ENCODE measurements at places on chromosomes 6 and 20.

GRCh38 chr6:136427378-136427717 is 122.9 kb downstream of the MAP7 start:
- peaks cover 18% of the 10 kb centered on the region for H3K4me1 ChIP-seq
- H3K27ac ChIP-seq, result no peak overlapping the region
- no peaks in the 10 kb centered on the region for H3K27me3 ChIP-seq
- no peaks in the 10 kb centered on the region for H3K36me3 ChIP-seq
- DNase-seq, result no peak
- no peak overlapping the region for H3K4me3 ChIP-seq

DNA sequence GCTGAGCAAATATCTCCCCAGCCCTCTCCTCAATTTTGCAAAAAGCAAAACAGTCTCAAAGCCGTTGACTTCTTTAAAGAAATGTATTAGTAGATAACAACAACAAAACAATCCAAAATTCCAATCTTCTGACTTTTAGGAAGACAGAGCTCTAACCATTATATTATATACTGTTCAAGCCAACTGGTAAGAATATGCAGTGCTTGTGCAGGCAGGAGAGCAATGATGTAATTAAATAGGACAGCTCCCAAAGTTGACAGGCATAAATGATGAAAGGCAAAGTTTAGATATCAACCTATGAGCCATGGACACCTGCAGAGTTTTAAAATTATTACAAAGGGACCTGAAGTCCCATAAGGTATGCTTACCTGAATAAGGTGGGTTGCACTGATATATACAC is 16.6 kb upstream of the CEP85L start:
- H3K4me1 ChIP-seq, result no peaks in the 10 kb centered on the region
- H3K36me3 ChIP-seq, result no peaks in the 10 kb centered on the region
- DNase-seq, result no peak
- H3K27ac ChIP-seq, result peak overlapping the region; percentile 31
- no peaks in the 10 kb centered on the region for H3K27me3 ChIP-seq

- no peaks in the 10 kb centered on the region for H3K36me3 ChIP-seq
- H3K27me3 ChIP-seq, result no peaks in the 10 kb centered on the region
- DNase-seq, result no peak
- peaks cover 49% of the 10 kb centered on the region for H3K4me1 ChIP-seq
- no peak overlapping the region for H3K27ac ChIP-seq
Measured at GRCh38 chr6:138953451-138953850, 34.6 kb downstream of the REPS1 start.

DNA sequence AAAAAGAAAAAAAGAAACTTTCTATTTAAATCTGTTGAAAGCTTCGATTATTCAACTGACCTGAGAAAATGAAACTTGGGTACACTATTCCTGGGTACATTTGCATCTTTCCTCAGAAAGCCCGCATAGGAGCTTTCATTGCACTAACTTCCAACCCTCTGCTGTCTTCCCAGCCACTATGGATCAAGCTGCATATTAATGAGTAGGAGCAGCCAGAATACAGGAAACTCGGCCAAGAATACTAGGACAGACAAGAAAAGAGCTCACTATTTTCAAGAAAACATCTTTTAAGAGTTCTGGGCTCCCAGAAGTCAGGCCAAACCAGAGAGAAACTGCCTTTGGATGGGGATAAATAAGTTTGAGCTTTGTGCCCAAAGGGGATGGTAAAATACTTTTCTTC is 135.0 kb upstream of the CCDC28A start:
- no peak overlapping the region for H3K4me3 ChIP-seq
- no peaks in the 10 kb centered on the region for H3K27me3 ChIP-seq
- no peak for DNase-seq
- no peaks in the 10 kb centered on the region for H3K36me3 ChIP-seq
- no peak overlapping the region for H3K27ac ChIP-seq

DNA sequence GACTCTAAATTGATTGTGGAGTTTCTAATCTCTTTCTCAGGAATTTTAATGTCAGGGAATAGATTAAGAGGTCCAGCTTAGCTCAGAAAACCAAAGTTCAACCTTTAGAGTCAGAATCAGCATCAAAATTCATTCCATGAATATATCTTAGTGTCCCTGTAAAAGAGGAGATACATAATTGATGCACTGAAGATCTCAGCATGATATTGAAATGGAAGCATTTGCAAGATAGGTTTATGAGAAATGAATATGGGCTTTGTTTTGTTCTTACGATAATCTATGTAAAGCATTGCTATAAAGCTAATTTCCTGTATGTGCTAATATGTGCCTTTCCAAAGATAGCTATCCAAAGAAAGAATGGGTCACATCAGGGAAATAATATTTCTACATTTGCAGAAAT is 404.5 kb upstream of the HSF2 start:
- H3K4me3 ChIP-seq, result no peak overlapping the region
- no peak for DNase-seq
- H3K36me3 ChIP-seq, result no peaks in the 10 kb centered on the region
- H3K4me1 ChIP-seq, result no peaks in the 10 kb centered on the region
- no peak overlapping the region for H3K27ac ChIP-seq

DNA sequence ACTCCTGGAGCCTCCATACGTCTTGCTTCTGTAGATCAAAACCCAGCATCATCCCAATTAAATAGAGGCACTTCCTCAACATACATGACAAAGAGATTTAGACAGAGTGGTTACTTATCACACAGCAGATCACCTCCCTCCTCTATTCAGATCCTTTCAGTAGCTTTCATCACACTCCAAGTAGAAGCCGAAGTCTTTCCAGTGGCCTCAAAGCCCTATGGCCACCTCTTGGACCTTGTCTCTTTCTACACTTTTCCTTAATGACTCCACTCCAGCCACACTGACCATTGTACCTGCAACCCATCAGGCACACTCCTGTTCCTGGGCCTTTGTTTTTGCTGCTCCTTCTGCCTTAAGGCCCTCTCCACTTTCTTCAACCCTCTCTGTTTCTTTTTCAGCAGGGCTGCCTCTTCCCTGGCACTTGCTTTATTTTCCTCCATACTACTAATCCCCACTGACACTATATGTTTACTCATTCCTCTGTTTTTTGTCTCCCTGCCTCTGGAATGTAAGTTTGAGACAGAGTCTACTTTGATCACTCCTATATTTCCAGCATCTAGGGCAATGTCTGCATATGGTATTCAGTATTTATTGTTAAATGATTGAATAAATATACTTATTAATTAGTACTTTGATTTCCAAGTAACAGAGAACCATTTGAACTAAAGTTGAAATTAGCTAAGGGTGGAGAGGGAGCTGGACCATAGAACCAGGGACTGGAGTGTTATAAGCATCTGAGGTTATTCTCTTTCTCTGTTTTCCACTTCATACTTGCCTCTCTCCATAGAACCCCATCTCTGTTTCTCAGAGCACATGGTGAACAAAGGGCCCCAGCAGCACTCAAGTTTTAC is 43.4 kb upstream of the TRAM2 start:
- H3K27ac ChIP-seq, result no peak overlapping the region
- H3K36me3 ChIP-seq, result no peaks in the 10 kb centered on the region
- H3K4me1 ChIP-seq, result no peaks in the 10 kb centered on the region
- H3K27me3 ChIP-seq, result no peaks in the 10 kb centered on the region
- DNase-seq, result no peak

- DNase-seq, result no peak
- H3K4me3 ChIP-seq, result no peak overlapping the region
- H3K27ac ChIP-seq, result no peak overlapping the region
- no peaks in the 10 kb centered on the region for H3K27me3 ChIP-seq
Measured at GRCh38 chr6:150981095-150981494, 115.6 kb downstream of the MTHFD1L start.

DNA sequence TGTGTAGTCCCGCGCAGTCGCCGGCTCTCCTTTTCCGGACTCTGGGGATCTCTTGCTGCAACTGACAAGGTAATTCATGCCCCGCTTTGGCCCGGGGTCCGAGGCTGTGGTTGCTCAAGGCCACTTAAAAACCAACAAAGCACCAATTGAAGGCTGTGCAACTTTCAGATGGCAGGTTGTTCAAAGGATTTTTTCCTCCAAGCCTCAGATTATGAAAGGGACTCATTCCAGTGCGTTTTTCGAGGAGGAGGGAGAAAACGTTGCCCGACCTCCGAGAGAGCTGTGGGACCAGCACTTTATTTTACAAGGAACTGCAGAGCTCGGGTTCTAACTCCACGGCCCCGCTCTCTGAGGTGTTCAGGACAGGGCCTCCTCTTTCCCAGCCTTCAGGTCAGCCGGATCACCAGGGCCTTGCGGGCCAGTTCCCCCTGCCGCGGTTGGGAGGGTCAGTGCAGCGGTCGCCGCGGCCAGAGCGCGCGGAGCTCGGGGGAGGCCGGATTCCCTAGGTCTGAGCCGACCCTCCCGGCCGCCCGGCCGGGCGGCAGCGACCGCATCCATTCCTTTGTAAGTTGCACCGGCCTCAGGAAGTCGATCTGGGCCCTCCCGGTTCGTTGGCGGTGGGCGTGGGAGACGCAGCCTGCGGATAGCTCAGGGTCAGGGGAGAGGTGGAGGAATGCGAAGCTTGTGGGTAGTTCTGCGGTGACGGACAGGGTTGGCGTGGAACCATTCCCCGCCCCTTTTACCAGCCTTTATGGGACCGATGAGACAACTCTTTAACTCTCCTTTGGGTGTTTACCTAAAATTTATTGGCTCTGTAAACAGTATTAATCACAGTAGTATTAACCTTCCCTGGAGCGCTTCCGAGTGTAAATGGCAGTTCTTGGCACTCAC is 1.6 kb downstream of the UTRN start:
- no peaks in the 10 kb centered on the region for H3K27me3 ChIP-seq
- H3K36me3 ChIP-seq, result no peaks in the 10 kb centered on the region
- peaks cover 7% of the 10 kb centered on the region for H3K4me1 ChIP-seq
- H3K4me3 ChIP-seq, result peak overlapping the region; percentile 99
- DNase-seq, result peak; percentile 72
- H3K27ac ChIP-seq, result peak overlapping the region; percentile 92

GRCh38 chr6:144334150-144334708 is 49.1 kb downstream of the UTRN start:
- H3K36me3 ChIP-seq, result no peaks in the 10 kb centered on the region
- peak overlapping the region; percentile 50 for H3K27ac ChIP-seq
- H3K4me3 ChIP-seq, result peak overlapping the region; percentile 13
- peak; percentile 65 for DNase-seq

DNA sequence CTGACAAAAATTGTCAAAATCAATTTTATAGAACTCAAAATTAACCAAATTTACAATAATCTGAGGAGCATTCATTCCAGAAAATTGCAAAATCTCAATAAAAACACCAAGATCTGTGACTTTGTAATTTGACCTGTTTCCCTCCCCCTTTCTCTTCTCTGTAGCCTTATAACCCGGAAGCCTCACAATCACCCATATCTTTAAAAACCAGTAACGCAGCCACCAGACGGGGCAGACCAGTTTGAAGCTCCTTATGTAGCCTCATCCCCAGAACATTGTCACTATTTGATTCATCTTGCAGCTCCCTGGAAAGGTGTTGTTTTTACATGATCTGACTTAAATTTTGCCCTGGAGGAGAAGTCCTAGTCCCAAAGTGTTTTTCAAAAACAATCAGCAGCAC is 27.5 kb upstream of the TGM6 start:
- no peak for DNase-seq
- H3K36me3 ChIP-seq, result no peaks in the 10 kb centered on the region
- peaks cover 18% of the 10 kb centered on the region for H3K27me3 ChIP-seq
- H3K27ac ChIP-seq, result no peak overlapping the region
- H3K4me3 ChIP-seq, result no peak overlapping the region

- H3K36me3 ChIP-seq, result no peaks in the 10 kb centered on the region
- no peaks in the 10 kb centered on the region for H3K27me3 ChIP-seq
- peaks cover 8% of the 10 kb centered on the region for H3K4me1 ChIP-seq
- DNase-seq, result no peak
Measured at GRCh38 chr20:39825950-39826349, 863.1 kb downstream of the MAFB start.

DNA sequence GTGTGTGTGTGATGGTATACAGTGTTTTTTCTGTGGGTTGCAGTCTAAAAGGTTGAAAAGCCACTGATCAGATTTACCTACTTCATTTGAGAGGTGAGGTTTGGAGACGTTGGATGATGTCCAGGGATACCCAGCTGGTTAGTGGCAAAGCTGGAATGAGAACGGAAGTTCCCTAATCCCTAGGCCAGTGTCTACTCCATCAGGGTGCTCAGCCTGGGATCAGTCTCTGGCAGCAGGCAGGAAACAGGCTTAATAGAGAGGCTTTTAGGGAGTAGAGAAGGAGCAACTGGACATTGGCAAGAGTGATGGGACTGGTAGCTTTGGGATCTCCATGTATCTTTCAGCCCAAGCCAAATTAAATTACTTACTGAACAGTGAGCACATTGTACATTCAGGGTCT is 80.7 kb downstream of the C6orf52 start:
- H3K27ac ChIP-seq, result peak overlapping the region; percentile 60
- no peak for DNase-seq
- peaks cover 20% of the 10 kb centered on the region for H3K4me1 ChIP-seq
- no peaks in the 10 kb centered on the region for H3K27me3 ChIP-seq
- H3K4me3 ChIP-seq, result no peak overlapping the region

DNA sequence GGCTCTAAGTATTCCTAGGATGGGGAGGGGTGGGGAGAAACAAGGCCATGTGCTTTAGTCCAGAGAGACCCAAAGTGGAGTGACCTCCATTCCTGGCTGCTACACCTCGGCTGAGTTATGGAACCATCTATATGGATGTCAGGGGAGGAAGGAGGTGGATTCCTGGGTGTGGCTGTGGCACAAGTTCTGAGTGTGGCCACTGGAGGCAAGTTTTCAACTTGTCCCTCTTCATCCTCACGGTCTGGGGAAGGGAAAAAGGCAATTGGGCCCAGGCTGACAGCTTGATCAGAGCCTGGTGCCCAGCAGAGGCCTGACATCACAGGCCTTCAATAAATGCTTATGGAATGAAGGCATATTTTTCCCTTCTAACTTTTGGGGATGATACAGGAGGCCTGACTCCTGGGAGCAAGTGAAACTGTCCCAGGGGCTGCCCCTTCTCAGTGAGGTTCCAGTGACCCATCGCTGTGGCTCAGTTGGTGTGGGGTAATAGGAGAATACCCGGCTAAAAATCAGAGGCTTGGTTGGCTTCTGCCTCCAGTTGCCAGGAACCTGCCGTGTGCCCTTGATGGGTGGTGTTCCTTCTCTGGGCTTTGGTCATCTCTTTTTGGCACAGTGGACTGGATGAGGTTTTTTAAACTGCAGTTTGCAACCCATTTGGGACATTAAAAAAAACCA is 1.8 kb upstream of the ITPR3 start:
- H3K27me3 ChIP-seq, result peaks cover 7% of the 10 kb centered on the region
- H3K4me1 ChIP-seq, result peaks cover 36% of the 10 kb centered on the region
- no peak for DNase-seq
- H3K27ac ChIP-seq, result peak overlapping the region; percentile 91
- no peak overlapping the region for H3K4me3 ChIP-seq

GRCh38 chr6:156885562-156885961 is 108.4 kb downstream of the ARID1B start:
- H3K4me1 ChIP-seq, result no peaks in the 10 kb centered on the region
- no peaks in the 10 kb centered on the region for H3K27me3 ChIP-seq
- H3K36me3 ChIP-seq, result no peaks in the 10 kb centered on the region
- no peak for DNase-seq
- H3K27ac ChIP-seq, result no peak overlapping the region
- no peak overlapping the region for H3K4me3 ChIP-seq

GRCh38 chr6:144586986-144587385 is 301.9 kb downstream of the UTRN start:
- no peaks in the 10 kb centered on the region for H3K27me3 ChIP-seq
- H3K36me3 ChIP-seq, result no peaks in the 10 kb centered on the region
- no peak overlapping the region for H3K4me3 ChIP-seq
- peaks cover 10% of the 10 kb centered on the region for H3K4me1 ChIP-seq
- DNase-seq, result no peak

- H3K36me3 ChIP-seq, result no peaks in the 10 kb centered on the region
- DNase-seq, result no peak
- peaks cover 14% of the 10 kb centered on the region for H3K4me1 ChIP-seq
- H3K27ac ChIP-seq, result no peak overlapping the region
- no peak overlapping the region for H3K4me3 ChIP-seq
Measured at GRCh38 chr6:5082487-5083306, 2.4 kb upstream of the PPP1R3G start.

All from transverse colon (tissue), 4 donors.